SHP77 treated with DMSO at 0.1 percent for 48 hours (cell line): ENCODE measurements at places on chromosomes 4 and X.
A peak's percentile ranks its signal among the peaks of the same experiment; 100 is the strongest.

- DNase-seq, result no peak
These were observed 38.4 kb downstream of the TMEM271 start for GRCh38 chr4:537436-538264.

- DNase-seq, result no peak
These were observed 41.1 kb upstream of the DCAF8L1 start for GRCh38 chrX:28022371-28022770.

GRCh38 chrX:7147413-7147977 is at the start of gene STS:
TSS of gene STS (plus strand) at chrX:7147712. CDS start at chrX:7253200, 105,488 bp downstream.
- DNase-seq, result peak; percentile 22

GRCh38 chr4:98838977-98839618 is 89.8 kb downstream of the EIF4E start:
- no peak for DNase-seq

DNA sequence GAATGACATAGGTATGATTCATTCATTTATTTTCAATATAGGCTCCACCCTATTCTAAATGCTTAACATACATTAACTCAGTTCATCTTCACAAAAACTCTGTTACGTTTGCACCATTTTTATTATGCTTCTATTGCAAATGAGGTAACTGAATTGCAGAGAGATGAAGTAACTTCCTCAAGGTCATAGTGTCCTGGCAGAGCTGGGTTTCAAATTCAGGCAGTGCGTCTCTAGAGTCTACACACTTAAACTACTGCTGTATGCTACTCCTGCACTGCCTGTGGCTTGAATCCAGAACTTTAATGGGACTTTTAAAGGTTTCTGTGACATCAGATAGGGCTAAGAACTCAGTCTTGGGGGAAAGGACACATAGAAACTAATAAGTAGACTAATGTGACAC is 413.4 kb downstream of the UBE2NL start:
- no peak for DNase-seq

GRCh38 chr4:92969650-92970379 is 666.0 kb downstream of the GRID2 start:
- no peak for DNase-seq

DNA sequence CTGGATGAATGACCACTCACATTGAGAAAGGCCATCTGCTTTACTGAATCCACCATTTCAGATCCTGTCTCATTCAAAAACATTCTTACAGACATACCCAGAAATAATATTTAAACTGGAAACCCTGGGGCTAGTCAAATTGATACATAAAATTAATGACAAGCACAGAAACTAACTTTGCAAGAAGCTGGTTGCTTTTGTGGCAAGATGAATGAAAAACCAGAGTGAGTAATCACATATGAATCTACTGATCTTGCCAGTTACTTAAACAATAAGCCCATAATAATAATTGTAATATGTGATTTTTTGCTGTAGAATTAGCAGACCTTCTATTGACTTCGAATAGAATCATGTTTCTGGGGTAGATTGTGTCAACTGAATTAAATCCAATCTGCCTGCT is 235.1 kb downstream of the PPARGC1A start:
- no peak for DNase-seq

DNA sequence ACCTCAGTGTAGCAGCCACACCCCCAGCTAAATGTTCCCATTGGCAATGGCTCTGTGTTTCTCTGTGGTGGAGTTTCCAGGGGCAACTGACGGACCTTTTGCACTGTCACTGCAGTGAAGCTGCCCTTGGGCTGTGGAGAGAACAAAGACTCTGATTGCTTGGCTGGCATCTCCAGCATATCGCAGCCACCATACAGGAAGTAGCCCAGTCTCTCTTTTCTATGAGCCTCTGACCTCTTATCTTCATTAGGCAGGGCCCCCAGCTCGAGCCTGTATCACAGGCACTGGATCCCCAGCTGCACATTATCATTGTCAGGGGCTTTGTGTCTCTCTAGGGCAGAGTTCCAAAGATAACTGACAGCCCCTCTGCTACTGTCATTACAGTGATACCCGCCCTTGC is 483.5 kb downstream of the ARAP2 start:
- DNase-seq, result no peak

DNA sequence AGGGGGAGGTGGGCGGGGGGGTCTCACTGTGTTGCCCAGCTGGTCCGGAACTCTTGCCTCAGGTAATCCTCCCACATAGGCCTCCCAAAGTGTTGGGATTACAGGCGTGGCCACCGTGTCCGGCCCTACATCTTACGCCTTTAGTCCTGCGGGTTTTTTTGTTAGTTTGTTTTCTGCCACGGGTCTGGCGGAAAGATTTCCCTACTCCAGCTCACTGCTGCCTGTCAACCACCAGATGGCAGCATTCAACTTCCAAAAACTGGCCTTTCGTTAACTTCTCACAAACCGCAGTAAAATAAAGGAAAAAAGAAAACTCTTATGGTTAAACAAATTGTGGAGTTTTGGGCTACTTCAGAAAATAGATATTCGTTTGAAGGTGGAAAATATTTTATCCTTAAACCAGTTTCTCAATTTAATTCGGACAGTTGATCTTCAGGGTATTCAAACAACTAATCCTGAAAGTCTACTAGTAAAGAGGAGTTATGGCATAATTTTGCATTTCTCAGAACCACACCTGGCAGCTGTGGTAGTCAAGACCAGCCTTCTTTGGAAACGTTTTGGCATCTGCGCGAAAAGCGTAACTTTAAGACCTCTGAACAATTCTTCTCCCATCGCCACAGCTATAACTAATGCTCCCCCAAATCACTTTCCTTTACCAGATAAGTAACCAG is 41.1 kb downstream of the LUZP4 start:
- DNase-seq, result no peak

GRCh38 chrX:41478381-41478911 is 31.3 kb downstream of the NYX start:
- DNase-seq, result no peak

DNA sequence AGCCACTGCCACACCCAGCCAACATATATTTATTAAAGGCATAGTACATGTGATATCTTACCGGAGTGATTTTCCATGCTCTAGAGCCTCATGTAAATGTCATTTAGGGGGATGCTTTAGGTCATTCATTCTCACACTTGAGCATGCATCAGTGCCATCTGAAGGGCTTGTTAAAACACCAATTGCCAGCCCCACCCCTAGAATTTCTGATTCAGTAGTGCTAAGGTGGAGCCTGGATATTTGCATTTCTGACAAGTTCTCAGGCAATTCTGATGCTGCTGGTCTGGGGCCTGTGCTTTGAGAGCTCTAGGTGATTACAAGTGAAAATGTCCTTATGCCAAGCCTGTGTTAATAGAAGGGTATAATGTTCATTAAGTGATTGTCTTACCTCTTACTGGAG is 107.7 kb downstream of the PHEX start:
- no peak for DNase-seq

DNA sequence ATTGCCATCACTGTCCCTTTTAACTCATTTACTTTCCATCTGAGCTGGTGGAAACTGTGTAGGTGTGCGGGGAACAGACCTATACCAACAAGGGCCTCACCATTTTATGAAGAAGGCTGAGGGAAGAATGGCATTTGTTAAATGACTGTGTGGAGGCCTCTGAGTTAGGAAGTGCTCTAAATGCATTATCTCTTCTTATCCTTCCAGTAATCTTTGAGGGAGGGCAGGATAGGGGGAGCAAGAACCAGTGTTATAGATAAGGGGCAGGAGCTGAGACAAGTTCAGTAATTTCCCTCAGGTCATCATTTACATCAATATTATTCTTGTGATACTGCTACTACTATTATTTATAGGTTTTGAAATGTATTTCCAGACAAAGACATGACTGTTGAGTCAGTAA is 122.4 kb upstream of the PDLIM3 start:
- no peak for DNase-seq
